SK-N-DZ (cell line): ENCODE measurements at places on chromosomes 1 and 21.
A peak's percentile ranks its signal among the peaks of the same experiment; 100 is the strongest.

DNA sequence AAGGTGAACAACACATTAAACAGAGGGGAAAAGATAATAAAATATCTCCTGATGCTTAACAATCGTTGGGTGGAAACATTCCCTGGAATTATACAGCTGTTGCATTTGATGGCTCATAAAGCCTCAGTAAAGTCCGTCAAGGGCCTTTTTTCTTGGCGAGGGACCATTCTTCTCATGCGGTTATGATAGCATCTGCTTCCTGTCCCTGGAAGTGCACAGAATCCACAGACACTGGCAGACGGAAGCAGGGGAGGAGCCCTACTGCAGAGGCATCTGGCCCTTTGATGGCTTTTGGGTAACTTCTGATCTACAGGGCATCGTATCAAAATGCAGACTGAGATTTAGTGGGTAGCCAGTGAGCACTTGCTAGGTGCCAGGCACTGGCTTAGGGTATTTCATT, 286.9 kb downstream of the KIF26B start:
- peak; percentile 16 for DNase-seq

DNA sequence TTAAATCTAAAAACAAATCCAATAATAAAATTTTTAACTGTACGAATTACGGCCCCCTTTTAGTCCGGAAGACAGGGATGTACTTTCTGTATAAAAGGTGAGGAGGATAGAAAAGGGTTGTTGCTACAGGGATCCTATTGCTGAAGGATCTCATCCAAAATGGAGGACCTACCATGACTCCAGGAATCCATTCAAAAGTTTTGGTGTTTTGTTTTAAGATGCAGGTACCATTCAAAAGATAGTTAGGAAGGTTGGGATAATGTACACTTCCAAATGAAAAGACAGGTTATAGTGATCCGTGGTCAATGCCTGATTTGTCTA, 1.3 kb upstream of the ENAH start:
- no peak for DNase-seq

DNA sequence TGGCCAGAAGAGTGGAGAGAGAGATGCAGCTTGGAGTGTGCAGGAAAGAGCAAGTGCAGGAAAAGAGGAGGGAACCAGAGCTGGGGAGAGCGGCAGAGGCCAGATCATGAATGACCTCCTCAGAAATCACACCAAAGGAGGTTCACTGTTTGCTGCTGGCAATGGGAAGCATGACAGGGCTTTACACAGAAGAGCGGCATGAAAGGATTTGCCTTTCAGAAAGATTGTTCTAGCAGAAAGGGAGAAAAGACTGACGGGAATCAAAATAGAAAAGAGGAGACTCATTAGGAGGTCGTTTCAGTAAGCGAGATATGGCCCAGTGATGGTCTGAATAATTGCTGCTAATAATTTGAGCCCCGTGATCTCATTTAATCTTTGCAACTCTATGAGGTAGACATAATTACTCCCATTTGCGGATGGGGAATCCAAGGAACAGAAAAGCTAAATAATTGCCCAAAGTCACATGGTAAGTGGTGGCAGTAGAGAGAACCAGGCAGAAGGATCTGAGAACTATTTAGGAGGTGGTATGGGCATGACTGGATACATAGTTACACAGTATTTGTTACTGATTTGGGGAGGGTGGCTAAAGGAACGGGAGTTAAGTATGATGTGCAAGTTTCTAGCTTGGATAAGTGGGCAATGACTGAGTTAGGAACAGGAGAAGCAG, 12.5 kb upstream of the HNRNPR start:
- no peak for DNase-seq

DNA sequence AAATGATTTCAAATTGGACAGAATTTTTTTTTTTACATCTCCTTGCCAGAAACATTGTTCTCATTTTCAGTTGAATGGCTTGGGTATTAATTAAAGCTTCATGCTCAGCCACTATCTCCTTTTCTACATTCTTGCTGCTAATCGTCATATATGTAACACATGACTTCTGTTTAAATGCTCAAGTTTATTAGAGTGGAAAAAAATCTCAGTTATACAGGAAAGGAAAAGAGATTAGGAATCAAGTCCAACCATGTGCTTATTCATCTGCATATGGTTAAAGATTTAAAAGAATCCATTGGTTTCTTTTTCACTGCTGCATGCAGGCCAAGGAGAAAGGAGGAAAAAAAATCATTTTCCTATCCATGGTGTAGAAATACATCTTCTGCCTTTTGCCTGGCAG, 47.3 kb upstream of the CNN3 start:
- no peak for DNase-seq

- DNase-seq, result no peak
Observed at GRCh38 chr1:223074445-223075300, 68.4 kb downstream of the TLR5 start.

DNA sequence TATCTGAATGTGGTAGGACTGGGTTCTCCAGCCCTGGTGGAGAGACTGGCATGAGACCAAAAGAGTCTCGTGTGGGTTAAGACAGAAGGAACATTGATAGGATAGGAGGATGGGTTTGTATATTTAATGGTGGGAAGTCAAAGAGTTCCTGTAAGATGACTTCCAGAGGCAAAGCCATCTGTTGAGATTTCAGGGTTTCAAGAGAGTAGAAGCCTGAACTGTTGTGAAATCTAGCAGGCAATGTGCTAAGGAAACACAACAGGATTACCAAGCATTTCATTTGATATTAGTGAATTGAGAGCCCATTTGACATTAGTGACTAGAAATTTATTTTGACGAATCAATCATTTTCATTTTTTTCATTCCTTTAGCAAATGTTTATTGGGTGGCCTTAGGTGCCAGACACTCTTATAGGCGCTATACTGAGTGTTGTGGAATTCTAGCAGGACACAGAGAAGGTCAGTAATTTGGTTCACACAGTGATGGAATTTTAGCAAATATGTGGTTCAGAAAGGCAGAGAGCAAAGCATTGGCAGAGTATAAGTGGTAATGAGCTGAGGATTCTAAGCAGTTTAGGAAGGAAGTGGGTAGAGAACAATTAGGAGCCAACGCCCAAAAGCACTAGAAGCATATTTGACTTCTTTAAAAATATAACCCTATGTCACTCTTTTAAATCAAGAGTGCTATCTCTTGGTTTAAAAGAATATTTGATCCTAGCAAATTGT, 149.3 kb downstream of the AK5 start:
- DNase-seq, result no peak

GRCh38 chr1:19734472-19734999, 65.2 kb downstream of the TMCO4 start:
- DNase-seq, result no peak

- no peak for DNase-seq
Observed at GRCh38 chr1:234009668-234010067, 105.2 kb downstream of the SLC35F3 start.

GRCh38 chr1:206892351-206892984, 4.8 kb upstream of the IL24 start:
- no peak for DNase-seq

DNA sequence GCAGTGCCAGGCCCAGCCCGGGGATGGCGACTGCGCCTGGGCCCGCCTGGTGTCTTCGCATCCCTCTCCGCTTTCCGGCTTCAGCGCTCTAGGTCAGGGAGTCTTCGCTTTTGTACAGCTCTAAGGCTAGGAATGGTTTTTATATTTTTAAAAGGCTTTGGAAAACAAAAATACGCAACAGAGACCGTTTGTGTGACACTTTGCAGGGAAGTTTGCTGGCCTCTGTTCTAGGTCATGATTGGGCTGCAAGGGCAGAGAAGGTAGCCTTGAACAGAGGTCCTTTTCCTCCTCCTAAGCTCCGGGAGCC, 719 bp downstream of the SOD1 start:
- no peak for DNase-seq

DNA sequence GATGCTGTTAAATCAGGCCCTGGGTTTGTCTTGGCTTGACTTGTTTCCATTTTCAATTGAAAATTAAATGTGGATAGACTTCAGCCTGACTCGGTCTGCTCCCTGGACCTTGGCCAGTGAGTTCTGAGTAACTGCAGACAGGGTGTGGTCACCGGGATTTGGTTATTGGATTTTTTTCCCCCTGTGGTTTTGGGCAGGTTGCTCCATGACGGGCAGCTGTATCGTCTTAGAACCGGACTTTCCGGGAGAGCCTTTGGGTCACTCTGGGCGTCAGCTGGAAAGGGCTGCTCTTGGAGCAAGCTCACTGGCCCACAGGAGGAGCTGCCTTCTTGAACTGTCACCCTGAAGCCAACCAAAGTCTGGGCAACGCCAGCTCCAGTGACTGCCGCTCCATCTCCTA, 75.0 kb downstream of the CLIC6 start:
- no peak for DNase-seq

DNA sequence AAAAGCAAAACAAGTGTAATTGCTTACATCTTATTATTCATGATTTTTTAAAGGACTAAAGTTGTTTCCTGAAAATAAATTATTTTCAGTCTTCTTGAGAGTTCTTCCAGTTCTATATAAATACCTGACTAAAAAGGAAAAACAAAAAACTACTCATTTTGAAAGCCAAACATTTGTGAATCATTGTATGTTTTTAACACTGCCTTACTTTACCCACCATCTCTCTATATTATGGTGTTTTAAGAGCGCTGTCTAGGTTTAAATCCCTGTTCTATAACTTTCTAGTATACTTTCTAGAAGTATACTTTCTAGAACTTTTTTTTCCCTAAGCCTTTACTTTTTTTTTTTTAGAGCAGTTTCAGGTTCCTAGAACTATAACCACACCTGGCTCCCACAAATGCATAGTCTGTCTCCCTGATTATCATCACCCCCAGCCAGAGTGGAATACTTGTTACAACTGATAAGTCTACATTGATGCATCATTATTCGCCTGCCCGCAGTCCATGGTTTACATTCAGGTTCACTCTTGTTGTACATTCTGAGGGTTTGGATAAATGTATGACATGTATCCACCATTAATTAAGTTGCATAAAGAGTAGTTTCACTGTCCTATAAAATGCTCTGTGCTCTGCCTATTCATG, 9.8 kb downstream of the RSBN1 start:
- DNase-seq, result no peak

DNA sequence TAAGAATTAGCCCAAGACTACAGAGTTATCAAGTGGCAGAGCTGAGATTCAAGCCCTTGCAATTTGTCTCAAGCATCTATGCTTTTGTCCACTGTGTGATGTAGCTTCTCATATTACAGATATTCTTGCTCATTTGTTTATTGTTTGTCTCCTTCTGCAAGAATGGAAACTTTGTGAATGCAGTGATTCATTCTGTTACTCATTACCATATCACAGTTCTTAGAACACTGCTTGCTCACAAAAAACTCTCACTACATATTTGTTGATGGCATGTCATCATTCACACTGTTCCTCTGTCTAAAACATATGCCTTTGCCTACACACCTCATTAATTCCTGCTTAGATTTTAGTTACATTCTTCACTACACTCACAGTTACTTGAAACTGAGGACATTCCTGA, 1198.9 kb downstream of the PLA2G4A start:
- no peak for DNase-seq

DNA sequence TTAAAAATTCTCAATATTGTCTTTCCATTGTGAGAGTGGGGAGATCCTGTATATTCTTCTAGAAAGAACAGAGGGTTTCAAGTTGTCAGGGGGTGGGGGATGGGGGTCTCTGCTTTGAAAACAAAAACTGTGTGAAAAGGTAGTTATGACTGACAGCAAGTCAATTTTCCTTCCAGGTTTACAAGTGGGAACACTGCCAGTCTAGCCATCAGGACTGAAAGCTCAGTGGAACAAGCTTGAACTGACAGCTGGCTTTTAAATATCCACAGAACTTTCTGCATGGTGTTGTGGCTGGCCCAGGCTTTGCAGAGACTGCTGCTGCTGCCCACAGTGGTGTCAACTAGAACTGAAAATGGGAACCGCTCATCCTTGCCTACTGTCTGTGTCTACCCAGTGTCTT, 162.6 kb downstream of the TNR start:
- no peak for DNase-seq

DNA sequence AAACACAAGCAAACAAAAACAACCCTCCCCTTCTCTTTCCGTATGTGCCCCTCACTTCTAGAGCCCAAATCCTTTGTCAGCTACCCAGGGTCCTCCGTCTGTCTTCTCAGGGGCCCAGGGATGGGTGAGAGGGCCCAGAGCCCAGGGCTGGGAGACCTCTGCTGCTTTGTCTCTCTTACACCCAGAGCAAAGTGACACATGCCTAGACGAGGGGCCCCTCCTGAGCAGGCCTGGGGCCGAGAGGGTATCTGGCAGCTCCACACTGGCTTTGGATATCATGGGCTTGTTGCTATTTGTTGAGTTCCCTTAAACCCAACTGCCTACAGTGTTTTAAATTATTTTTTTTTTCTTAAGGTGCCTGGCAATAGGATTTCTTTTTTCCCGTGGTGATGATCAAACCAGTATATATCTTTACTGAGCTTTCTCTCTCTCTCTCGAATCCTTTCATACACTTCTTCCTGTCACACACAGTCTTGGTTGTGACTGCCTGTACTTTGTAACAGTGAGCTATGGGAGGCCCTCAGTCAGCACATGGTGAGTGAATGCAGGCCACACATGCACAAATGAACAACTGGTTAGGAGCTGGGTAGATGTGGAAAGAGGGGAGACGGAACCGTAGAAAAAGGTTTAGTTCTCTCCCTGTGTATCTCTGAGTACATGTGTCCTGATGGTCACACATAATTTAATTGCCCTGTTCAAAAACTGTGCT, 14.5 kb downstream of the RASSF5 start:
- DNase-seq, result no peak

DNA sequence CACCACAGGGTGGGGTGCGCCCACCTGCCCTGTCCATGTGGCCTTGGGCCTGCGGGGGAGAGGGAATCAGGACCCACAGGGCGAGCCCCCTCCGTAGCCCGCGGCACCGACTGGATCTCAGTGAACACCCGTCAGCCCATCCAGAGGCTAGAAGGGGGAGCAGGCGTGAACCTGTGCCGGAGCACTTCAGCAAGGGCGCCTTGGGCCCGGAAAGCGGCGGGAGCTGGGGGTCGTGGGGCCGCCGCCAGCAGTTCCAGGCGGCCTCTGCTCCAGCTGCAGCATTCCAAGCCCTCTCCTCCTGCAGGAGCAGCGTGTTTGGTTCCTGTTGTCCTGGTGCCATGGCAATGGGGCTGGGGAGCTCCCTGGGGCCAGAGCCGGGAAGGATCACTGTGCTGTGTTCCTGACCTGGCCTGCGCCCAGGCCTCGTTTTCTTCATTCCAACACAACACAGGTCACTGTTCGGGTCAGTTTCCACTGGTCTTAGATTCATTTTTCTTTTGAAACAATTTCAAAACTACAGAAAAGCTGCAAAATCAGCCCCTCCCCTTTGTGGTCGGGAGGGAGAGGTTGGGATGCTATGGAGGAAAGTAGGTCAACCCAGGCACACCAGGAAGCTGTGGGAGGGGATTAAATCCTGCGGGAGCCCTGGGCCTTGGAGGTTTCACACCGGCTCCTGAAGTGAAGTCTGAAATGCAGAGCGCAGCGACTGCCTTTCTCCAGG, 18.8 kb downstream of the SLX9 start:
- DNase-seq, result no peak

DNA sequence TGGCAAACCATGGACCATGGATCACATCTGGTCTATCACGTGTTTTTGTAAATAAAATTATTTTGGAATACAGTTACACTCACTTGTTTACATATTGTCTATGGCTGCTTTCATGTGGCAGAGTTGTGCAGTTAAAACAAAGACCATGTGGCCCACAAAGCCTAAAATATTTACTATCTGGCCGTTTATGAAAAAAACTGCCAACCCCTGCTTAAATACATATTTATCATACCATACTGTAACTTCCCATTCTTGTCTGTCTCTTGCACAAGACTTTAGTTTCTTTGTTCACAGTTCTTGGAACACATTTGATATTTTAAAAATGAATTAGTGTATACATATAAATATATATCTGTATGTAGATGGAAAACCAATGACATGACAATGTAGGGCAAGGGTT, 141.5 kb downstream of the PAPPA2 start:
- no peak for DNase-seq
